Thoracic aorta (tissue), 2 donors: ENCODE measurements at places on chromosomes 6 and 20.

- DNase-seq: no peak
Observed at GRCh38 chr6:167840526-167841179, 13.9 kb downstream of the AFDN start.

- DNase-seq: no peak
Observed at GRCh38 chr6:123550052-123550617, 86.6 kb downstream of the TRDN start.

DNA sequence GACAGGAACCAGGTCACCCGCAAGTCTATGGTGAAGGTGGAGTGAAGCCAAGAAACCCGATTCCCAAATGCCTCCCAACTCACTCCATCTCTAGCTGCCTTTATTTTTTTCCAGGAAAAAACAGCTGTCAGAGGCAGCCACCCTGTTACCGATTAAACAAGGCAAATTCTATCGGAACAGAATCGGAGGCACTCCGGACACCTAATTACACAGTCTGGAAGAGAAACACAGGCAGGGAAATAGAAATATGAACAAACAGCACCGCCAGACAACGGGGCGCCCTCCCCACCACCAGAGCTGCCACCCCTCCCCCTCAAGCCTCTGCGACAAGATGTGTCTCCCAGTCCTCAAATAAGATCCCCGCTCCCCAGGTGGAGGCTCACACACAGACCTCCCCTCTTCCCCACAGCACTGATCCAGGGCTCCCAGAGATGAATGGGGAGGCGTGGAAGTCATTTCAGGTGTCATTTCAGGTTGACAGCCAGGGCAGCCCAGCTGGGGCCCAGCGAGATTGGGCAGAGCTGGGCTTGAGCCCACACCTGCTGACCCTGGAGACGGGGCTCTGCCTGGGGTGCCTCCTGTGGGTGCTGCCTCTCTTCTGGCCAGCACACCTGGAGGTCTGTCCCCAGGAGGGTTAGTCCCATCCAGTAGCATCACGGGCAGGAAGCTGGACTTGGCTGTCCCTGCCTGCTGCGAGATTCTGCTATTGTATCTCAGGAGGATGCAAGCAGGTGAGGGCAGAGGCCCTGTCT is 19.8 kb upstream of the VSTM2L start:
- no peak for DNase-seq

DNA sequence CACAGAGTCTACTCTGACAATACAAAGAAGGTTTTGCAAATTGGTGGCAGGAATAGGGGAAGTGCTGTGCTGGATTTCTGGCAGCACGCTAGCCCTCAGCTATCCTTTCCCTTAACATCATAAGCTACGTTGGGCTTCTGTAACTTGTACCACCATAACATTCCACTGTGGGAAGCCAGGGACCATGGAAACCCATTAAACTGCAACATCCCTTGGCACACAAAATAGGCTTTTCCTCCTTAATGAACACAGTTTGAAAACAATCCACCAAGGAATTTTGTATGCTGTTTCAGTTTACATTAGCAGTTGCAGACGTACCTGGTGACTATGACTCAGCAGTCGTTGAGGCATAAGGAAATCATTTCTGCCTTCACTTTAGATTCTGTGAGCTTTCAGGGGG is 203.9 kb upstream of the RAB32 start:
- DNase-seq: no peak

DNA sequence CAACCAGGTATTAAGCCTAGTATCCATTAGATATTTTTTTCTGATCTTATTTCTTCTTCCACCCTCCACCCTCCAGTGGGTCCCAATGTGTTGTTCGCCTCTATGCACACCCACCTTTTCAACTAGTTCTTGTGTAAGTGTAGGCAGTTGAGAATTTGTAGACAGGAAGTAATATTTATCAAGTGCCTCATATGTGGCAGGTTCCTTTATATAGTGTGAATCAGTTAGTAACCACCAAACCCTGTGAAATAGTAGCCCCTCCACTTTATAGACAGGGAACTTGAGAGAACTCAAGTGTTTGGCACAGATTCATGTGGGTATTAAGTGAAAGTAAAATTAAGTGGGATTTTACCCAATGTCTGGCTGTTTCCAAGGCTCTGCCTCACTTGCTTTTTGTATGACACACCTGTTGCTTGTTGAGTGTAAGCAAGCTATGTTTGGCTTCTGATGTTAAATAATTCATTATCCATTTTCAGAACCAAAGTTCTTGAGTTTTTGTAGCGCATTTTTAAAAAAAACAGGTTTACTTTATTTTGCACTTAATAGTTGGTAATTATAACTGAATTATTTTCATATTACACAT is 24.8 kb downstream of the AFDN start:
- DNase-seq: no peak

- no peak for DNase-seq
Observed at GRCh38 chr6:90251295-90251992, 45.2 kb downstream of the BACH2 start.
